ENCODE measurements at places on chromosomes 4 and X.

DNA sequence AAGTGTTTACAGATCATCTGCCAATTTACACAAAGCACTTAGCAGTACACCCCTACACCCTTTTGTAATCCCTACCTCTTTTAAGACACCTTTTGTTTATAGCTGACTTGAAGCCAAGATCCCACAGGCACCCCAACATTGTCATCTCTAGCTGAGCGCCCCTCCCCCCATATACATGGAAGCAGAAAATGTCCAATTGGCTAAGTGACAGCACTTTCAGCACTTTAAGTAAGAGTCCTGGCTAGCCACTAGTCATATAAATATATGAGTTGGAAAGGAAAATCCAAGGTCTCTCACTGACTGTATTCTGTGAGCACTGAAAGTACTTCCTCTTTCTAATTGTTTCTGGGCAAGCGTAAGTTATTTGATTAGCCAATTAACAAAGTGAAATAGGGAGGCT is 108.2 kb downstream of the NSUN7 start:
- H3K4me3 ChIP-seq = no peak overlapping the region
- H3K4me1 ChIP-seq = no peaks in the 10 kb centered on the region
- H3K27me3 ChIP-seq = peaks cover 13% of the 10 kb centered on the region
- no peaks in the 10 kb centered on the region for H3K36me3 ChIP-seq
- no peak for DNase-seq

- DNase-seq = no peak
- no peak overlapping the region for H3K4me3 ChIP-seq
- H3K36me3 ChIP-seq = no peaks in the 10 kb centered on the region
- H3K27ac ChIP-seq = no peak overlapping the region
- H3K4me1 ChIP-seq = peaks cover 19% of the 10 kb centered on the region
- H3K27me3 ChIP-seq = no peaks in the 10 kb centered on the region
Observed at GRCh38 chr4:93748373-93749291, 79.9 kb upstream of the ATOH1 start.

DNA sequence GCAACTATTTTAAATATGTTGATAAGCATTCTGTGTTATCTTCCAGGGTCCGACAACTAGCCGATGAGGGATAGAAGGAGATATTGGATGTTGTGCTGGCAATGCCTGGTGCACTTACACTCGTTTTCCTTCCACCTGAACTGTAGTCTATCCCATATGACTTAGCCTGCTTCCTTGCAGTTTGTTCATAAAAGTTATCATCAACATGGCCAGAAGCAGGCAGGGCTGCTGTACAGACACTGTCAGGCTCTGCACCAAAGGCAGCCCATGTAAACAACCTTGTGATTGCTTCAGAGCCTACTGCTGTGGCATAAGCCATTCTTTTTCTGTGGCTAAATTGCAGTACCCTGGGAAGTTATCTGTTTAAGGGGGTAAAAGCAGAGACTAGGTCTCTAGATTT is 1.6 kb downstream of the MAPK10 start:
- peaks cover 22% of the 10 kb centered on the region for H3K4me1 ChIP-seq
- H3K27ac ChIP-seq = no peak overlapping the region
- no peaks in the 10 kb centered on the region for H3K36me3 ChIP-seq
- peak; percentile 10 for DNase-seq

DNA sequence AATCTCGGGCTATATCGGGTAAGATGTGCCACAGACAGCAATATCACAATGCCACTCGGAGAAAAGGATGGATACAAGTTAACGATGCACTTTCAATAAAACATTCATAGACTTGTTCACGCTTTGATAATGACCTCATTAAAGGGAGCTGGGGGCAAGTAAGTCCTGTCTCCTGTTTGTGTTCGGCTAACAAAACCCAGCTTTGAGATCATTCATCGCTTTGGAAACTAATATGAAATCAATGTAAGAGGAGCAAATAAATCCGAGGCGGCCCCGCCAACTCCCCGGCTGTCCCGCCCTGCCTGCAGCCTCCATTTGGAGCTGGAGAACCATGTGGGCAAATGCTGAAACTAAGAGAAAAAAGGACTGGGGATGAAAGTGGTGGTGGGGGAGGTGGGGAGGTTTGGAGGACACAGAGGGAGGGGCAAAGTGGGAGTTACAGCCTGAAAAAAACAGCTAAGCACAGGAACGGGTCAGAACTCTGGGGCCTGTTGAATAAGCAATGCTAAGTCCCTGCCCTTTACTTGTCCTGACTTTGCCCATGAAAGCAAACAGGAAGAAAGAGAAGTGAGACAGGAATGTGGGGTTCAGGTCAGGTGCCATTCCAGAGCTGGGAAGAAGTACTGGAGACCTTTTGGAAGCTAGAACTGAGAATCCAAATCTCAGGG is 3.5 kb upstream of the GSX2 start:
- H3K27me3 ChIP-seq = peaks cover 97% of the 10 kb centered on the region
- peaks cover 6% of the 10 kb centered on the region for H3K4me1 ChIP-seq
- no peak overlapping the region for H3K27ac ChIP-seq
- no peaks in the 10 kb centered on the region for H3K36me3 ChIP-seq
- H3K4me3 ChIP-seq = no peak overlapping the region
- no peak for DNase-seq

DNA sequence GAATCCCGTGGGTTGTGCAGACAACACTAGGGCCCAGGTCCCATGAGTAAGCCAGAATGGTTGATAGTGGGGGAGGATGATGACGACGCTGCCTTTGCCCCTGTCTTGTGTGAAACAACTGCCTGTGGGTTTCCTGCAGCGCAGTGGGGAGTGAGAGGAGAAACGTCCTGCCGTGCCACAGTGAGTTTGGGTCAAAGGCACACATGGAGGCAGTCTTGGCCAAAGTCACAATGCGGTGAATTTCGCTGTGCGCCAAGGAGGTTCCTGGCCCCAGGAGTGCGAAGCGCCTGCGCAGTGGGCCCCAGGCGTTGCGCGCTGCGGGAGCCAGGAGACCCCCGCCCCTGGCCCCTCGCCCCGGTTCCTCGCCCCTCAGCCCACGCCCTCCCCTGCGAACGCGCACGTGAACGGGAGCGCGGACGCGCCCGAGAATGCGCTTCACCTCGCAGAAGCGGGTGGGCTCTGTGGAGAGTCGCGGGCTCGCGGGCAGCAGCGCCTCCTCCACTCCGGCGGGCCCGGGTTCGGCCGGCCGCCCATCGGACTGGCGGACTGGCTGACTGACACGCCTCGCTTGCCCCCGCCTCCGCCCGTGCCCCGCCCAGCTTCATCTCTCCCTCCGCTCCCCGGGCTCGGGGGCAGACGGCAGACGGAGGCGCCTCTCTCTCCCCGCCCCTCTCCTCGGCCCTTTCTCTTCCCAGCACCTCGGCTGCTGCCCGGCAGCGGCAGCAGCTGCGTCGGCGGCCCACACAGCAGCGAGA is at the start of gene NUDT10:
Gene NUDT10 (plus strand): TSS at position 635 of the 755 bp plus-strand sequence. CDS start 144 bp downstream, outside the sequence.
- DNase-seq = peak; percentile 86
- H3K4me1 ChIP-seq = no peaks in the 10 kb centered on the region
